ENCODE measurements at places on chromosomes 13 and 19.

- no peak for DNase-seq
These were observed 64.5 kb upstream of the SLC10A2 start for GRCh38 chr13:103130681-103131210.

GRCh38 chr13:107734891-107735625 lies 480.3 kb downstream of the LIG4 start:
- DNase-seq = no peak

DNA sequence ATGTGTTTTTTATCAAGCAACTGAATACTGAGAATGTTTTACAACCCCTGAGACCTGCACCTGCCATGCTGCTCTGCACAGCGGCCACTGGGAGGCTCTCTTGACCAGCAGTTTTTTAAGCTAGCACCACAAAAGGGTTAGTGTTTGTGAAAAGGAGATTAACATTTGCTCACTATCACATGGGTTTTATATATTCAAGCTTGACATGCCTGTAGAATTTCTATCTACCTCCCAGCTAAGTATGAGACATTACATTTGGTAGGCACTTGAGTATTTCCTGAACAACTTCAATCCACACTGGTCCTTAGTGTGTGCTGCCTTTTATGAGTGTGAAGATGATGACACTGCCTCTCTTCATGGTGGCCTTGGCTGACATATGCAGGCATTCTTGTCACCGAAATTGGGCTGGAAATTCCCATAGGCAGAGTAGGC lies 1238.9 kb downstream of the UQCRFS1 start:
- DNase-seq = no peak

GRCh38 chr19:29841559-29842367 lies 30.0 kb downstream of the CCNE1 start:
- DNase-seq = no peak

GRCh38 chr13:98707281-98707999 lies 45.0 kb downstream of the SLC15A1 start:
- no peak for DNase-seq

- DNase-seq = no peak
These were observed 1.4 kb upstream of the USF2 start for GRCh38 chr19:35267353-35267817.

DNA sequence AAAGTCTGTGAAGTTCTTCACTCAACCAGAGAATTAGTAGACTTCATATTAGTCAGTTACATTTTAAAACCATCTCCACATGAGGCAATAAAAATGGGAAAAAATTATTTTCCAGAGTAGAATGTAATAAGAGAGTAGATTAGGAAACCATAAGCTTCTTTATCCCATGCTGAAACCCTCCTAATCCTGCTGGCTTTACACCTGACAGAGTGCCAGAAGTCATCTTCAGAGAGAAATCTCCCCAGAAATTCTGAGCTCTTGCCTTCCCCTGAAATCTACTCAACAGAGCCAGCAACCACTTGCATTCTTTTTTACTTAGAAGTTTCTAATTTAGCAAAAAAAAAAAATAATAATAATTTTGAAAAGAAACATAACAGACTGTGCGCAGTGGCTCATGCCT lies 279.9 kb downstream of the NHLRC3 start:
- no peak for DNase-seq

DNA sequence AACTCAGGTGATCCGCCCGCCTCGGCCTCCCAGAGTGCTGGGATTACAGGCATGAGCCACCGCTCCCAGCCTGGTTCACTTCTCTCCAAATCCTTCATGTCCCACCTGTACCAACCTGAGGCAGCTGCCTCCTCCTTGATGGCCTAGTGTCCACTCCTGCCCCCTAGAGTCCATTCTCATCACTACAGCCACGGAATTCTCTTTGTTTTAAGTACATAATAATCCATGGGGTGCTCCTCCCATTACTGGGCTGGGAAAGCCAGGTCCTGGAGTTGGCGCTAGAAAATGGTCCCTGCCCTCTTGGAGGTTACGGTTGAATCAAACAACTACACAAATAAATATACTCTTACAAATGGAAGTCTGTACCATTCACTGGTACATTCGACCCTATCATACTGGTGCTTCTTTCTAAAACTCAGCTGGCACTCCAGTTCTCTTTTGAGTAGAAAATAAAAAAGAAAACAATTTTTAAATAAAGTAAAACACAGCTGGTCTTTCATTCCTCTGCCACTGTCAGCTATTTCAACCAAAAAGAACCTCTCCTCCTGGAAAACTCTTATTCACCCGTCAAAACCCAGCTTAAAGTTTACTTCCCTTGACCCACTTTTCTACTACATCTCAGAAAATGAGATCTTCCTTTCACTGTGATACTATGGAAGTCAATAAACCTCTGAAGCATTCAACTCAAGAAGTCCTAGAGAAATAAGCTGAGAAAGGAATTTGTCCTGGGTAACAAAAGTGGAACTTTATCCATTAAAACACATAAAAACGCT lies 22.4 kb upstream of the ARHGEF18 start:
- no peak for DNase-seq

DNA sequence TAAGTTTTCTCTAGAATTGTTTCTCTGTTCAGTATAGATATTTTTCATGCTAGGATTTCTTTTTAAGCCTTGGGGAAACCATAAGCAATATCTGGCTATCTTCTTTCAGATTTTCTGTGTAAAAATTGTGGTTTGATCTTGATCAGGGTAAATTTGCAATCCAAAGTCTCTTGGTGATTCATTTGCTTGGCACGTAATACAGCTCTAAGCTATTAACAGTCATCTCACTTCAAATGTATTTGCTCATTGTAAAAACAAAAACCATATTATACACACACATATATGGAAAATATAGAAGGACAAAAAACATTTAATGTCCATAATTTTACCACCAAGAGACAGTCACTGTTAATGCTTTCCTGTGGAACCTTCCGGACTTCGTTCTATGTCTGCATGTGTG lies 191.0 kb downstream of the SHISA2 start:
- DNase-seq = no peak
